Stimulated activated CD8-positive, alpha-beta memory T cell treated with anti-CD3 and anti-CD28 coated beads, Interleukin-4, amount 100 ng/mL, for 1 hour (primary cell): ENCODE measurements at places on chromosomes 7 and 10.
A peak's percentile ranks its signal among the peaks of the same experiment; 100 is the strongest.

GRCh38 chr7:143354376-143354775, 8.1 kb downstream of the FAM131B start:
- DNase-seq: no peak

DNA sequence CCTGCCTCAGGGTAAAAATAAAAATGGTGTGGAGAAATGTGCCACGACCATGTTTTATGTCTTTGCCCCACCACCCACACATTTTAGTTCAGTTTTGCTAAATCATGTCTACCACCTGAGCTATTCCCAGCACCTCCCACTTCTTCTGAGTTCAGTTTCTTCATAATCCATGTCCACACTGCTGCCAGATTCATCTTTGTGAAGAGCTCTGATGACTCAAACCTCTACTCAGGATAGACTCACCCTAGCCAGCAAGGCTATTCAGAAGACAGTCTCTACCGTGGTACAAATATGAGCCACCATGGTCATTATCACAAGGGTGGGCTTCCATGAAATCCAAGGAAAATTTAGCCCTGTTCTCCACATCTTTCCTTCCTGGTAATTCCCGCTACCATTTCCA, 231.1 kb upstream of the PRKCQ start:
- no peak for DNase-seq

- DNase-seq: no peak
These were observed 8.6 kb downstream of the GCK start for GRCh38 chr7:44180631-44181030.

GRCh38 chr7:116610210-116610609, 61.8 kb upstream of the MET start:
- DNase-seq: no peak

DNA sequence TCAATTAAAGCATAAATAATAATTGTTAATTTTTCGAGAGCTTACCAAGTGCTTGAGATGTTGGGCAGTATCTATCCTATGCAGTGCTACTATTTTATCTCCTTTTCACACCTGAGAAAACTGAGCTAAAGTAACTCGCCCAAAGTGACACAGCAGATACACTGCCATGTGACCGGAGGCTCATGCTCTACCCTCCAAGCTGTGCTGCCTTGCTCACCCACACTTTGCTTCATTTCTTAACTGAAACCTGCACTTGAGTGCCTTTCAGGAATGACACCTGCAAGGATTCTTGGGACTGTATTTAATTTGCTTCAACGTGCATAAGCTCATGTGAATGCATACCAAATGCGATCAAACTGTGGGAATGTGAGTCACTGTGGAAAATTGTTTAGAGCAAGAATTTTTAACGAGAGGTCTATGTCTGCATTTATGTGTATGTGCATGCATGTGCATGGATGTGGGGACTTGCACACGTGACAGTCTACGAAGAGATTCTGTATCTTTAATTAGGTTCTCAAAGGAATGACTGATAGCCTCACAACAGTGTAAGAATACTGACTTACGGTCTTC, 119.2 kb downstream of the ADCYAP1R1 start:
- no peak for DNase-seq

DNA sequence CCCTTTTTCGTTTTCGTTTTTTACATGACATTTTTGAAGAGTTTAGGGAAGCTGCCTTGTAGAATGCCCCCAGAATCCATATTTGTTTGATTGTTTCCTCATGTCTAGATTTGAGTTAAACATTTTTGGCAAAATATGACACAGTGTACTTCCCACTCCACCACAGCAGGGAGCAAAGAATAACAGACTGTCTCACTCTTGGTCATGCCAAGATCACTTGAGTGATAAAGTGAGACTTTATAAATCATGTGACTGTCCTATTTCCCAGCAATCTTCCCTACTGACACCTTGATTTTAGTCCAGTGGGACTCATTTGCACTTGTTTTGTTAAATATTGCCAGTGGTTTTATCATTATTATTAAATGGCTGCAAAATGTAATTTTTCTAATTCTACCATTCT, 44.4 kb upstream of the USP6NL start:
- no peak for DNase-seq

DNA sequence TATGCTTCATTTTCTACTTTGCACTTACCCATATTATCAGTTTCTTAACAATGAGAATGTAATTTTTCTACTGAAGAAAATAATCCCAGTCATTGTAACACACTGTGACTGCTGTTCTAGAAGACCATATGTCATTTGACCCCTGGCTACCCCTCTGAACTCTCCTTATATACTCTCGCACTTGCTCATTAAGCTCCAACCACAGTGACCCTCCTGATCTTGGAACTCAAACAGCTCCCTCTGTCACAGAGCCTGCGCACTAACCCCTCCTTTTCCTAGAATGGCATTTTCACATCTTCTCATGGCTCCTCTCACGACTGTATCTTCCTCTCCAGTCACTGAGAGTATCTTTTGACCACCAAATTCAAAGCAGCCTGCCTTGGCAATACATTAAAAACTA, 169.7 kb downstream of the CACNA2D1 start:
- DNase-seq: no peak

GRCh38 chr7:131231381-131232220, 96.1 kb upstream of the MKLN1 start:
- peak; percentile 25 for DNase-seq

- no peak for DNase-seq
These were observed 78.3 kb downstream of the MMRN2 start for GRCh38 chr10:86878983-86879713.

DNA sequence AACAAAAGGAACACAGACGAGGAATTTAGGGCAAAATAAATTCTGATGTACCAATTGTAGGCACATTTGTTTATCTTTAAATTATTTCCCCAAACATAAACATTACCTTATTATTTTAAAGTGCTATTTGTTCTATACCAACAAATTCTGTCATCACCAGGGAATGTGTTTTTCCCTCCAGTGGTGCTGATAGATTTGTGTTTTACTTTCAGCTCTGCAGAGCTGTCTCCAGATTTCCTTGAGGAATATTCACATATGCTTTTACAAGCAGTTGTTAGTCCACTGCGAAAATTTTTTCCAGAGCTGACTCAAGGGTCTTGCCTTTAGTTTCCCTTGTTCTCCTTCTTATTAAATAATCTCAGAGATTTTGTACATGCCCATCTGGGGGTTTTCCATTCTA, 362.8 kb downstream of the PHF14 start:
- no peak for DNase-seq

- DNase-seq: no peak
These were observed at the start of gene PRKAR1B for GRCh38 chr7:727104-727805. TSS of gene PRKAR1B (minus strand) at chr7:727281. CDS start at chr7:711505, 15,776 bp downstream.

DNA sequence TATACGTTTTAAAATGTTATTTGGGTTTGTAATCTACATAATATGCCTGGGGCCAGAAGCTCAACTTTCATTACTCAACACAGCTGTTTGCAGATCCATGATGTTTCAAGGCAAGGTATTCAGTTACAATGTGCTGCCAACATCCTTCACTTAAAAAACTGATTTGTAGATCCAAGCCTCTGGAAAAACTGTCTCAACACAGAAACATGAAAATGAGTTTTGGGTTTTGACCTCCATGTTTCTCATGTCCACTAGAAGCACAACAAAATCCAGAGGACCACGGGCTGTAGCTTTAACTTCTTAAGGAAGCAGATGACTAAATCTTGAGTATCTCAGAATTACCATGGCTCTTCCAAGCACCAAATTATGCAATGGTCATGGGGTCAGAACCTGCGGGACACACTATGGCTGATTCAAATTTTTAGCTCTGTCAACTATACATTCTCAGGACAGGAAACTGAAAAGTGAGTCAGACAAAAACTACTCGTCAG, 247.1 kb upstream of the GRB10 start:
- no peak for DNase-seq

DNA sequence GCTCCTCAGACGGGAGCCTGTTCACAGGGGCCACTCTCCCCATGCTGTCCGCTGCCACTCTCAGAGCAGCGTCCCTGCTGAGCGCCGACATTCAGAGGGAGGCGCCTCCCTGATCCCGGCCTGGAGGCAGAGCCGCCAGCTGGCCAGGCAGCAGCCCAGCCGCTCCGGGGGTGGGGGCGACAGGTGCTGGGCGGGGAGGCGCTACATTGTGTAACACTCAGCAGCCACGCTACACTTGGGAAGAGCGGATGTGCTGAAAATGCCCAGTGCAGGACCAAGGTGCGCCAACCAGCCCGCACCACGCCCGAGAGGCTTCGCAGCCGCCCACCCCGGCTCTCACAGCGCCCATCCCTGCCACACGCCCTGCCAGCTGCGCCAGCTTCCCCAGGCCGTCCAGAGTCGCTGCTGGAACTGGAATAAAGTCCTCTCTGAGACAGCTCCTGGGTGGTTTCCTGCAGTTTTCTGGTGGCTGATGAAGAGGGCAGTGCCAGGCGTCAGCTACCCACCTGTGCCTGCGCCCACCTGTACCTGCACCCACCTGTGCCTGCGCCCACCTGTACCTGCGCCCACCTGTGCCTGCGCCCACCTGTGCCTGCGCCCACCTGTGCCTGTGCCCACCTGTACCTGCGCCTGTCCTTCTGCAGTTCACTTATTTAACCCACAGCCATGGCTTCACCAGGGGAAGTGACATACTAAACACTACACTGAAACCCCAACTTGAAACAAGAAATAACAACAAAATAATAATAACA, 25.7 kb downstream of the STK32C start:
- DNase-seq: no peak

- no peak for DNase-seq
These were observed 43.6 kb upstream of the R3HCC1L start for GRCh38 chr10:98090822-98091221.

DNA sequence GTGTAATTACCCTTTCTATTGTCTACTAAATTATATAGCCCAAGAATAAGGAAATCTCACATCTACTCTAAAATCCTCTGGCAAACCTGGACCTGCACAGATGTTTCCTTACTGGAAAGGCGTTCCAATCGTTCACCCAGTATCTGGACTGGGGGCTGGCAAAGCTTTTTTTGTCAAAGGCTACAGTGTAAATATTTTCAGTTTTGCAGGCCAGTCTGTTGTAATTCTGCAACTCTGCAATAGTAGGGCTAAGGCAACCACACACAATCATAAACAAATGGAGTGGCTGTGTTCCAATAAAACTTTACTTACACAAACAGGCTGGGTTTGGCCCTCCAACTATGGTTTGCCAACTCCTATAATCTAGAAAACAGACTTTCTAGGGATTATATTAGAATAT, 56.2 kb downstream of the GLI3 start:
- DNase-seq: no peak

DNA sequence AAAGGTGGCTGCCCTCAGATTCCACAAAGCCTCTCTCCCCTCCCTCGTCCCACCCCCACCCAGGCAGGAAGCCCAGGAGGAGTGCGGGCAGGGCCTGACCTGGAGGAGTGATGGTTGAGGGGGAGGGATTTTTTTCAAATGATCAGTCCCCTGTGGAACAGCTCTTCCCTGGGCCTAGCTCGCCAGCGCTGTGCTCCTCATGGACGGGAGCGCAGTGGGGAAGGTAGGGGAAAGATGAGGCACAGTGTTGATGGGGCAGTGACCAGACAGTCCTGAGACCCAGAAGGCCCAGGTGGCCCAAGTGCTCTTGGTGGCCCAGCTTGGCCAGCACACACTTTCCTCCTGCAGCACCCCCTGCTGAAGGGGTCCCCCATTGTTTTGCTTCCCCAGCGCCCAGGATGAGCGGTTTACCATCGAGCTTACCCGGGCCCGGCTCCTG, 8.5 kb downstream of the SAP25 start:
- DNase-seq: no peak

- DNase-seq: no peak
These were observed 12.2 kb upstream of the SVIL start for GRCh38 chr10:29646960-29647461.

DNA sequence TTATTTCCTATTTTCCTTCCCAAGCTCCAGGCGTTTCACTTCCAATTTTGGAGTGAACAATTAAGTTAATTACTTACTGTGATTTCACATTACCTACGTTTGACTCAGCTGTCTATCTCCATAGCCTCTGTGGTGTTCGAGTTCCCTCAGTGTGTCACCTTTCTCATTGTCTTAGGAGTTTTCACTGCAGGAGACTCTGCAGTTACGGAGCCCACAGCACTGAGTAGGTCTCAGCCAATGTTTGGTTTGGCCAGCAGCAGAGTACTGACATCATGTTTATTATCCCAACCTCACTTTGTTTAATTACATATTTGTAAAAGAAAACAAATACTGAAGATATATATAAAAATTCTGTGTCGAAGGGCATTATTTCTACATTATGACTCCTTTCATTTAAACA, 1123.9 kb downstream of the CNTNAP2 start:
- no peak for DNase-seq

DNA sequence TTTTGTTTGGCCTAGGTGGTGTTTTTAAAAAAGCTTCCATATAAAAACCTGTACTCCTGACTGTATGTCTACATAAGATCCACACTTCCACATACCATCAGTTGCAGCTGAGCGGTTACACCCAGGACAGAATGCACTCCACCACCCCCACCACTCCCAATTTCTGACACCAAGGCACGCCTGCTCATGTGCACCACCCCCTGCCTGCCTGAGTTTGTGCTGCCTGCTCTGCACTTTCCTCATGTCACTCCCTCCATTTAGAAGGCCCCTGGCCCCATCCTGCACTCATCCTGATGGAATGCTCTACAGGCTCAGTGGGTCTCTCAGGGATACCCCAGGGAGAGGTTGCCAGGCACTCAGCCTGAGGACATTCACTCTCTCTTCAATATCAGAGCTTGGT, 6.5 kb downstream of the VPS41 start:
- DNase-seq: no peak

- no peak for DNase-seq
These were observed 489.6 kb downstream of the TNS3 start for GRCh38 chr7:47092336-47092735.

DNA sequence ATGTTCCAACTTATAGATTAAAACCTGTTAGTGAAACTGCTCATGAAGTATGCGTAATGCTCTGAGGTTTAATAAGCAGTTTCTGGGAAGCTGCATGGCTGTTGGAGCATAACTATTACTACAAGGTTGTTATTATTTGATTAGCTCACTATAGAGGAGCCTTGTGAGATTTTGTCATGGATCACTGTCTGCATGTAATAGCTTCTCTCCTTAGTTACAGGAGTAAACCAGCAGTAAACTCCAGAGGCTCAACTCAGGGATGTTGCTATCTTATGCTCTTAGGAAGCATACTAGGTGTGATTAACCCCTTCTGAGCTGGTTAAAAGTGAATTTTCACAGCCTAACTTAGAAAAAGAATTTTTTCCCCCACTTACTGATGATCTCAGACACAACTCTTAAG, 63.6 kb upstream of the IFRD1 start:
- no peak for DNase-seq

- DNase-seq: no peak
These were observed 116.2 kb downstream of the ELMO1 start for GRCh38 chr7:37332243-37333016.
